HepG2 (cell line): ENCODE measurements at places on chromosomes 7 and 10.

DNA sequence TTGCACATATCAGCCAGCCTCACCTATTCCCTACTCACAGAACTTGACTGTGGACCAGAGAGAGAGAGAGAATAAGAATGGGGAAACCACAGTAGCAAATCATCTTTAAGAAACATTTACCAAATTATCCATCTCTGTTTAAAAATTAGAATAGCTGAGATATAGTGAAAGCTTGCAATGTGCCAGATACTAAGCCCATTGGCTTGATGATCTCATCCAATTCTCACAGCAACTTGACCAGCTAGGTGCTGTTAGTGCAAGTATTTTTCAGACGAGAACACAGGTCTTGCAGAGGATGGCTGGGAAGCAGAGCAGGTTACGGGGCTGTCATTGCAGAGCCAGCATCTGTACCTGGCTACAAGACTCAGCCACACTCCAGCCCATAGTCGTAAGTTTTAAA, 50.9 kb downstream of the KLF6 start:
- DNase-seq, result no peak

GRCh38 chr7:123282181-123282580, 82.4 kb upstream of the SLC13A1 start:
- DNase-seq, result no peak

GRCh38 chr7:106125417-106125816, 13.3 kb upstream of the SYPL1 start:
- no peak for DNase-seq

DNA sequence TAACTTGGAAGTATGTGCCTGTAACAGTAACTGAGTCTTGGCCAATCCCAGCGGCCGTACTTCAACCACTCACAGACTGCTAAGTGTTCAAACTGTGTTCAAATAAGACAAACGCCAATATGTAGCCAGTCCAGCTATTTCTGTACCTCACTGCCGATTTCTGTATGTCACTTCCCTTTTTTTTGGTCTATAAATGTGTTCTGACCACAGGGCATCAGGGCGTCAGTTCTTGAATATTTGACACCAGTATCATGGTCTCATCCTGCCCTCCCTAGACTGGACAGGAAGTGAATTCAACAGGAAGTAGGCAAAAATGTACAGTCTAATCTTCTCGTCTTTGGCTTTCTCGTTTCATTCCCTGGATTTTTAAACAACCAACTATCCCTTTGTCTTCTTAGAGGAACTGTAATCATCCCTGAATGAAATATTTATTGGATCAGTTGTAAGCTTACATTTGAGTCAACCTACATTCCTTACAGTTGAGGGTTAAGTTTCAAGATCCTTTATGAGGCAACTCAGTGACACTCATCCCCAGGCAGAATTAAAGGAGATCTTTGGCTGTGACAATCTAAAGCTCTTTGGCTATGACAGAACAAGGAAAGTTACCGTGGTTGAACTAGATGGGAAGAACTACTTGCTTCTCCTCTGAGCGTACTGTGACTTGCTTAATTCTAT, 232.7 kb downstream of the NSUN6 start:
- DNase-seq, result no peak

DNA sequence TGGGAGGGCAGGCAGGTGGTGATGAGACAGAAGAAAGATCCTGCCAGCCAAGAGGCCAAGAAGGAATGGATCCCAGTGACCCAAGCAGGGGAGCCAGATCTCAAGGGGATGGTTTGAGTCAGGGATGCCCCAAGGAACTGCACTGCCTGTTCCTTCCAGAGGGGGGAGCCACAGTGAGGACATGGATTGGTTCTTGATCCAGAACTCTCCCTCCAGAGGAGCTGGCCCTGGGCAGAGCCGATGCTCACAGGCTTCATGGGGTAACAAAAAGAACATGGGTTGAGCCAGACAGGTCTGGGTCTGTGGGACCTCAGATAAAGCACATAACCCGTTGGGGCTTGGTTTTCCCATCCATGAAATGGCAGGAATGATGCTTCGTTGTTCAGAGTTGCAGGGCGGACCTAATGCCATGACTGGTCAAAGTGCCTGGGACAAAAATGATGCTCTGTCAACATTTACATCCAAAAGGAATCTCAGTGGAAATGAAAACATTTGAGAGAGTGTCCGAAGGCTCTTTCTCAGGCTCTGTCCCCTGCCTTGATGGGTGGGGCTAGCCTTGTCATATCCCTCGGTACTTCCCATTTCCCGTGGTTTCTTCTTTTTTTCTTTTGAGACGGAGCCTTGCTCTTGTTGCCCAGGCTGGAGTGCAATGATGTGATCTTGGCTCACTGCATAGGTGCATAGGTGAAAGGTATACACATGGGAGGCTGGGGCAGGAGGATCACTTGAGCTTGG, 4.7 kb upstream of the DENND2A start:
- DNase-seq, result no peak

DNA sequence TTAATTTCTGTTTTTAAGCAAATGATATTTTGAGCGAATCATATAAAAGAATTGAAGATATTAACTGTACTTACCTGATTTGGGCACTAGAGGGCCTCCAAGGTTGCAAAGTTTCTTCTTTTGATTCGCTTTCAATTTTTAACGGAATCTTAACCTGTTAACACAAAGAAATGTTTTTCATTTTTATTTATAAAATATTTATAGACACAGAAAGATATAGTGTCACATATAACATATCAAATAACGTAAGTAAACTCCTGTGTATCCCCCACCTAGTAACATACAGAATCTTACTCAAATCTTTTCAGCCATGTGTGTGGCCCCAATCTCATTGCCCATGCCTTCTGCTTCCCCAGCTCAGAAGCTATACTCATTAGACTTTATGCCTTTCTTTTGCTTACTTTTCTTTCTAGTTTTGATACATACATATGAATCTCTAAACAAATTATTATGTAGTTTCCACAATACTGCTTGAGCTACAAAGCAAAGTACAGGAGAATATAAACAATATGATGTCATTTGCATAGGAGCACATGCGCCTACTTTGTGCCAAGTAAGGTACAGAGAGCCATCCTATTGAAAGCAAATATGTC, 49.5 kb upstream of the ZPBP start:
- peak; percentile 12 for DNase-seq

- DNase-seq, result peak; percentile 78
Observed at GRCh38 chr7:127905491-127906330, 125.5 kb downstream of the LRRC4 start.

- DNase-seq, result no peak
Observed at GRCh38 chr7:68733219-68734153, 864.8 kb upstream of the AUTS2 start.

- DNase-seq, result no peak
Observed at GRCh38 chr10:70552586-70552985, 50.0 kb downstream of the PRF1 start.

GRCh38 chr10:46255801-46256747, 30.7 kb upstream of the ANTXRL start:
- DNase-seq, result peak; percentile 43

- no peak for DNase-seq
Observed at GRCh38 chr10:75492173-75492925, 60.9 kb downstream of the LRMDA start.

- DNase-seq, result peak; percentile 58
Observed at GRCh38 chr7:116766881-116767280, 94.9 kb downstream of the MET start.

DNA sequence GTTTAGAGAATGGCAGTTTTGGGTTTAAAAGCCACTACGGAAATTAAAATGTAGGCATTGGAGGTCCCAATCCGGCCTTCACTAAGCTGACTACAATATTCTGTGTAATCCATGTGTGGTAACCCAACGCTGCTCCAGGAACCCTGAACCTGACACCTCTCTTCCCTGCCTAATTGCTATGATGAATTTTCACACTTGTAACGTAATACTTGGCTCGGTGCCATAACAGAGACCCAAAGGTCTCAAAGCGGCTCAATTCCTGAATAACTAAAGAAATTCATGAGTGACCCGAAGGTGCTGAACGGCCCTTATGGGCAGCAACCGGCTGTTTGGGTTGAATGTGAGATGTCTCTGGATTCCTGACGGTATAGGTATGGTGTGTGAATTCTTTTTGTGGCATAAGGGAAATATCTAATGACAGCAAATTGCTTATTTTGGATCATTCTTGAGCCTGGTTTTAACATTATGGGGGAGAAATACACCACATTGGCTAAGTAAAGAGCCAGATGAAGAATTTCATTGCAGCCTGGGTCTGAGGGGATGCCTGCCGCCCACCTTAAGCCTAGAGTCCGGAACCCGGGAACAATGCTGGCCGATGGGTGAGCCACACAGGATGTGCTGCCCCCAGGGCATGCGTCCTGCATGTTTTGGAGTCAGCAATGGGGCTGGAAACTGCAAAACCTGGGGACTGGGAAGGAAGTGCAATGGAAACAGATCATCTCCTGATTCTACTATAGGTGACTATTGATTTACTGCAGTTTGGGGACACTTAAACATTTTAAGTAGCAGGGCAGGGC, 69.7 kb upstream of the FZD8 start:
- DNase-seq, result no peak

GRCh38 chr10:5423771-5424170, 11.4 kb downstream of the NET1 start:
- DNase-seq, result no peak

- DNase-seq, result peak; percentile 14
Observed at GRCh38 chr7:158495786-158496185, 91.8 kb downstream of the PTPRN2 start.

- no peak for DNase-seq
Observed at GRCh38 chr10:1571587-1572237, 165.6 kb downstream of the ADARB2 start.

DNA sequence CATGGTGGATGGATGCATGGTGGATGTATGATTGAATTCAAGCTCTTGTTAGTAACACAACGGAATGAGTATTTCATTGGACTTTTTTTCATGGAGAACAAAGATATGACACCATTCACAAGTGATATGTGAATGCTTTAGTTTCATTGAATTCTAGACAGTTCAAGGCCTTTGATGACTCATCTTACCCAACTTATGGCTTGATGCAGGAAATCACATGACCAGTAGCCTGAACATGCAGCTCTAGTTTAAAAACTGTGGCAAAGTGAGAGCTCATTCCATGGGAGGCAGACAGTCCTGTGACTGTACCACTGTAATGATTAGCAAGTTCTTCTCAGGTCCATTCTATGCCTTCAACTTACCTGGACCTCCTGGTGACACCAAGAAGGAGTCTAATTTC, 1239.3 kb downstream of the TYW1 start:
- DNase-seq, result no peak

GRCh38 chr7:17830206-17830605, 110.1 kb downstream of the SNX13 start:
- DNase-seq, result no peak

- no peak for DNase-seq
Observed at GRCh38 chr10:78134773-78135306, 101.2 kb downstream of the RPS24 start.

- no peak for DNase-seq
Observed at GRCh38 chr10:93576888-93577287, 10.4 kb downstream of the FFAR4 start.

DNA sequence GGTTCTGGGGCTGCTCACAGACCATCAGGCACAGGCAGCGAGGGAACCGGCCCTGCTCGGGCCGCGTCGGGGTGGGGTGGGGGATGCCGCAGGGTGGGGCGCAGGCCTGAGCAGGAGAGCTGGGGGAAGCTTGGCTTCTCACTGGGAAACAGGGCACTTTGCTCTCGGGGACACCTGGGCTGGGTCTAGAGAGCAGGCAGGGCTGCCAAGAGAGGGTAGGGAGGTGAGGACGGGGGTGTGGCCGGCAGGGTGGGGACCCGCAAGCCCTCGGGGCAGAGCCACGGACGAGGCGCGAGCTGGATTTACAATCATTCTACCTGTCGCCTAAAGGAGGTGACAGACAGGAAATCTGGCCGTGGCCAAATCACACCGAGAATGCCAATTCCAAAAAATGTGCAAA, 11.1 kb downstream of the INTS1 start:
- no peak for DNase-seq

- peak; percentile 18 for DNase-seq
Observed at GRCh38 chr10:121696854-121697253, 98.6 kb upstream of the FGFR2 start.

GRCh38 chr7:127937066-127937680, 94.1 kb downstream of the LRRC4 start:
- DNase-seq, result no peak

- DNase-seq, result no peak
Observed at GRCh38 chr7:110264288-110264687, 826.6 kb upstream of the LRRN3 start.

GRCh38 chr7:544338-545221, 24.9 kb upstream of the PDGFA start:
- DNase-seq, result no peak
